ENCODE measurements at places on chromosomes 4 and X.

DNA sequence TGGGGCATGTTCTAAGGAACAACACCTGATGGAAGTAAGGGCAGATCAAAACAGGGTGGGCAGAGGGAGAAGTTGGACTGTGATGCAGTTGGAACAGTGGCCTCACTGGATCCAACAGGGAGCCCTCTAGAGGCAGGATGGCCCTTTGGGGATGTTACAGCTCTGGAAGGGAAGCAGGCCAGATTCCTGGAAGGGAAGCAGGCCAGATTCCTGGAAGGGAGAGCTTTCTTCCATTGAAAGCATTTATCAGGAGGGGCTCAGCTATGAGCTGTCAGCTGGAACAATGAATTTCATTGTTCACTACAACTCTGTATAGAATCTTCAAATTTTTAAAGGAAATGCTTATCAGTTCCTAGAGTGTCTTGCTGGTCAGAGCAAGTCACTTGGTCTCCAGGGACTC lies 17.7 kb downstream of the IL15 start:
- DNase-seq: peak; percentile 30

- DNase-seq: no peak
Measured at GRCh38 chrX:11540532-11541377, 125.0 kb downstream of the ARHGAP6 start.

DNA sequence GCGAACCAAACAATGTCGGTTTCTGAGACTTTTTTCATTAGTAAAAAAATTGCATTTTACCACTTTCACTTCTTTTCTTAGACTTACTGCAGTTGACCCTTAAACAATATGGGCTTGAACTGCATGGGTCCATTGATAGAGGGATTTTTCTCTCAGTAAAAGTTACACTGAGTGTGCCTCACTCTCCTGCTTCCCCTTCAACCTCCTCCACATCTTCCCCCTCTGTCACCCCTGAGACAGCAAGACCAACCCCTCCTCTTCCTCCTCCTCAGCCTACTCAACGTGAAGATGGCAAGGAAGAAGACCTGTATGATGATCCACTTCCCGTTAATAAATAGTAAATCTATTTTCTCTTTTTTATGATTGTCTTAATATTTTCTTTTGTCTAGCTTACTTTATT lies 43.4 kb downstream of the TEC start:
- no peak for DNase-seq

- DNase-seq: peak; percentile 40
Measured at GRCh38 chr4:2813446-2814405, 20.8 kb downstream of the SH3BP2 start.

- peak; percentile 66 for DNase-seq
Measured at GRCh38 chr4:7843831-7844593, 95.6 kb downstream of the AFAP1 start.

DNA sequence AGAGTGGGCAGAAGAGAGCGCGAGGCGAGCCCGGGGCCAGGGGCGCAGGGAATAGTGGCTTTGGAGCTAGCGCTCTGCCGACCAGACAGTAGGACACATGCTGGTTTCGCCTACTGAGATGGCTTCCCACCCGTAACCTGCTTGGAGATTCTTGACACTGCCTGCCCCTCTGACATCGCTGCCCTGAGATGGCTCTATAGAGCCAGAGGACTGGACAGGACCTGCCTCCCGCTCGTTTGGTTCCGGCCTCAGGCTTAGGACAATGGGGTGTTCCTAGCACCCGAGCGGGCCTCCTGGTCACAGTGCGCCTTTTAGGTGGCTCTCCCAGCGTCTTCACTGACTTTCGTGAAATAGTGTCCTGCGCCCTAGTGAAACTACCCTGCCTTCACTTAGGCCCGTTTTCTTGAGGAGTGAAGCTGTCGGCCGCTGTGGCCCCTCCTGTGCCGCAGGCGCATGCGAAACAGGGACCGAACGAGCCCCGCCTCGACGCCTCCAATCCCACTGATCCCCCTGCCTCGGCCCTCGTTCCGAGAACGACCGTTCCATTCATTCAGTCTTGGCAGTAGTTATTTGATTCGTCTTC lies 608 bp downstream of the TAF1 start:
- peak; percentile 16 for DNase-seq

GRCh38 chrX:7108030-7108429 lies 39.5 kb upstream of the STS start:
- DNase-seq: no peak

DNA sequence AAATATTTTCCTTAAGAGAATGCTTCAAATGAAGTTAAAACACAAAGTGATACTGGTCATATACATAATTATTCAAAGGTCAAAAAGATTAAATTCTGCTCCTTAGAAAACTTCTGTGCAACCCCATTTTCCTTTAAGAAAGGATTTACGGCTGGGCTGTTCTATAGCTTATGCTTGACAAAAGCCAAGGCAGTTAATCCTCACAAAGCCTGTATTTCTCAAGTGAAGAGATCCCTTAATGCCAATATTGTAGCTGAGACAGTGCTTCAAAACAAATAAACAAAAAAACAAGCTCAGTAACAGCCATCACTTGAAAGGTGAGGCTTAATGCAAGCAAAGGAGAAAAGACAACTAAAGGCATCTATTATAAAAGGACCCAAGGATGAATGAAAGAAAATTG lies 42.5 kb downstream of the BTC start:
- no peak for DNase-seq

DNA sequence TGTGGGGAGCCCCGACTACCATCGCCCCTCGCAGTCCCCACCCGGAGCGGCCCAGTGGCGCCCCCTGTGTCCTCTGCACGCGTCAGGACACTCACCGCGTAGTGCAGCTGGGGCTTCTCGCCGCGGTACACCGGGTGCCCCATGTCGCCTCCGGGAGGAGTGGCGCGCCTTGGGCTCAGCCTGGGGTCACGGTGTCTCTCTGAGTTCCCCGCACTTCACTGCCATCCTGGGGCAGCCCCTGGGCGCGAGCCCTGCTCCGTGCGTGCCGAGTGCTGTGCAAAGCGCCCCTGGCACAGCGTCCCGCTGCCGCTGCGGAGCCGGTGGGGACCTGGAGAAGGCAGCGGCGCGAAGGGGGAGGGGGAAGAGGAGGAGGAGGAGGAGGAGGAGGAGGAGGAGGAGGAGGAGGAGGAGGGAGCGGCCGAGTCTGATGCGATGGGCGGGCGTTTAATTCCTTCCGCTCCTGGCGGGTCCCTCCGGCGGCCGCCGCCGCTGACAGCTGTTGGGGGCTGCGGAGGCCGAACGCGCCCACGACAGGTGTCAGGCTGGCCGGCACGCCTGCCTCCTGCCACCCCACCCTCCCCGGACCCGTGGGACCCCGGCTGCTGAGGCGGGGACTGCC lies 134.3 kb downstream of the AMELX start:
- no peak for DNase-seq

GRCh38 chrX:49162620-49163019 lies at the start of gene MAGIX:
Gene MAGIX, plus strand, starts transcription at chrX:49162758. Its CDS starts 132 bp downstream, at chrX:49162890.
- no peak for DNase-seq

DNA sequence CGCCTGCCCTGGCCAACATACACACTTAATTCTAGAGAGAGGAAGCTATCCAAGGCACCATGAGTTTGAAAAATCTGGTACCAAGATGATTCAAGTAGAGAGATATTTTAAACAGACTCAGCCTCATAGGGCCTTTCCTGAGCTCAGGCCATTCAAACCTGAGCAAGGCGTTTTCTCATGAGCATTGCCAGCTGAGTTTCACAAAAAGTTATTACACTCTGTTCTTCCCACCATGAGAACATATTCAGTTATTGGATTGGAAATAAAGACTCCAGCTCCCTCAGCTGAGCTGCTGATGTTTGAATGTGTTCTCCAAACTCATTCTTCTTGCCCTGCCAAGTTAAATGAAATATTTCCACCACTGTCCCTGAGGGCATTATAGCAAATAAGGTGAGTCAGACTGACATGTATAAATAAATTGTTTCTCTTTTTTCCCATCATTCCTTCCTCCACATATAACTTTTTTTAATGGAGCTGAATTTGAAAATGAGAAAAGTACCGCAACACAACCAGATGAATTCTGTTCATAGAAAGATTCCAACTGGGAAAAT lies 429.6 kb downstream of the RAB28 start:
- DNase-seq: no peak

GRCh38 chr4:72525938-72526337 lies 43.1 kb downstream of the ADAMTS3 start:
- DNase-seq: no peak

DNA sequence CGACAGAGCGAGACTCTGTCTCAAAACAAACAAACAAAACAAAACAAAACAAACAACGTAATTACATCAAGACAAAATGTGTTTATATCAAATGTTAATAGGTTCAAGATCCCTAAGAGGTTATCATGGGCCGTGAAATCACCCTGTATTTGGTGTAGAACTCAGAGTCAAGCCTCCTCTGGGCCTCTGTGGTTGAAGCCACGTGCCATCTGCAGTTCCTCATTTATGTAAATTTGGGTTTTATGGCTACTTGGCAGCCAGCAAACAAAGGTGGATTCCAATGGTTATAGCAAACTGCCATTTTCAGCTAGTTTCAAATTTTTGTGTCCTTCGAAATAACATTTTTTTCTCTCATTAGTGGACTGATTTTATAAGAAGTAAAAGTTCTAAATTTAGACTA lies 16.4 kb downstream of the NSDHL start:
- DNase-seq: no peak

DNA sequence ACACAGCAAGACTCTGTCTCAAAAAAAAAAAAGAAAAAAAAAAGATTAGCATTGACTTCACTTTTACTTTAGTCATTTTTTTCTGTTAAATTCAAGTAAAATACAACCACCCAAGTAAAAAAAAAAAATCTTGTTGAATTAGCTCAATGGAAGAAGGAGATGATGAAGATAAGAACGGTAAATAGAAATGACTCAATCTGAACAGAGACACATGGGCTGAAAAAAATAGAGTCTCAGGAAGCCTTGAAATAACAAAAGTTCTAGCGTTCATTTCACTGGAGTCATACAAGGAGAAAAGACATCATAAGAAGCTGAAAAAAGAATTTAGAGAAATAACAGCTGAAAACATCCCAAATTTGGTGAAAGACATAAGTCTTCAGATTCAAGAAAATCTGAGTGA lies 75.5 kb downstream of the CASP3 start:
- no peak for DNase-seq

DNA sequence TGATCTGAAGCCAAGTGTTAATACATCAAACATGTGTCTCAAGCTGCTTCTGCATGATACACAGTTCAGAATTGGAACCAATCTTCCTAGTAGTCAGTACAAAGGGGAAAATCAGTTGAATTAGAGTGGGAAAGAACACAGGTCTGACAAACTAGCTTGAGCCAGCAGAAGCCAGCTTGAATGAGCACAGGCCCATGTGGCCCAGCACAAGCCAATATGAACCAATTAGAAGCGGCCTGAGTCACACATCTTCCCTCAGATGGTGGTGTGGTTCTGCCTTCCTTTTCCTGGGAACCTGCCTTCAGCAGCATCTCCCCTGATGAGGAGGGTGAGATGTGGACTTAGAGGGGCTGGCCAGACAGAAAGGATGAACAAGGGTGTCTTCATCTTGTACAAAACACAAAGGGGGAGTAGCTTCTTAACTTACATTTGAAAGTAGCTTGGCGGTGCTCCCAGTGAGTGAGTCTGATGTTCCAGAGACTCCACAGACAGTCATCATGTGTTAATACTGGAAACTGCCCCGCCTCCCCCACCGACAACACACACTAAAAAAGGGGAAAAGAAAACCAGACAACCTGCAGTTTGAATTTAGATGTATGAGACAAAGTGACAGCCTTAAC lies 72.0 kb downstream of the FRMPD4 start:
- peak; percentile 30 for DNase-seq

DNA sequence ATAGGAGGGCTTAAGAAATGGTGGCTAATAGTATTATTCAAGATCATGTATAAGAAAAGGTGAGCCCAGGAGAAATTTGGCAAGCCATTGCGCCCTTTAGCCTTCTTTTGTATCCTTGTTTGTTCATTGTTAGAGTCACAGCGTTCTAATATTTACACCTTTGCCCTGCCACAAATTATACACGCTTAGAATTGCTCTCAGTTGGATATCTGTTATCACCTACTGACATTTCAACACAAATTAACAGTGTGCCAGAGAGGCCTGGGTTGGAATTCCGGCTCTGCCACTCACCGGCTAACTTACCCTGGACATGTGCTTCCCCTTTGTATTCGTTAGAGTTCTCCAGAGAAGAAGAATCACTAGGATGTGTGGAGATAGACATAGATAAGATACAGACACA lies 148.7 kb upstream of the KIT start:
- DNase-seq: no peak

DNA sequence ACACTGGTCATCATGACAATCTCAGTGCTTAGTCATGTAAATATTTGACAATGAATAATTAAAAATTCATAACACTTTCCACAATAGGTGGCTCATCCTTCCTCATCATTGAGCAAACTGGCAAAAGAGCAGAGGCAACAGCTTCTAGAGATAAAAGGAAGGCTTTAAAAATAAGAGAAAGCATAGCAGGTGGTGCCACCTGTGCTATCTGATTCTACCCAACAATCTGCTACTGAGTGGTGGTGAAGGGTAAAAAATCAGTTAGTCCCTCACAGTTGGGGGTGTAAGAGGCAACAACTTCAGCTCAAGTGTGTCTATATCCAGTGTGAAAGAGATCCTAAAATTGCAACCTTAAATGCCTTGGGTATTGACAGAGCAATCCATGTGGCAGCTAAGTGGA lies 280.1 kb upstream of the PPARGC1A start:
- no peak for DNase-seq

DNA sequence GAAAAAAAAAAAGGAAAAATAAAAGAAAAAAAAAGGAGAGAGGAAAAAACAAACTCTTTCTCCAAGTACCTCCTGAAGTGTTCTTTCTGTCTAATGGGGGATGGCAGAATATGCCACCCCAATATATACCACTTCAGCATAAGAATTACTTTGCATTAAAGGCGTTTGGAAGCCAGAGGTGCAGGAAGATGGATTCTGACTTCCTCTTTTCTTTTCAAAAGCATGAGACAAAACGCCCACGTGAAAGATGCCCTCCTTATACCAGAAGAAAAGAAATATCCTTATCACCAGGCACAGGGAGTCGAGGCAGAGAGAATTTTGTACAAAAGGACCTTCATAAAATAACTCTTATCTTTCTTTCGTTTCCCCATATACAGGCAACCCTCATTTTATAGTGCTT lies 40.9 kb downstream of the COX18 start:
- DNase-seq: no peak

DNA sequence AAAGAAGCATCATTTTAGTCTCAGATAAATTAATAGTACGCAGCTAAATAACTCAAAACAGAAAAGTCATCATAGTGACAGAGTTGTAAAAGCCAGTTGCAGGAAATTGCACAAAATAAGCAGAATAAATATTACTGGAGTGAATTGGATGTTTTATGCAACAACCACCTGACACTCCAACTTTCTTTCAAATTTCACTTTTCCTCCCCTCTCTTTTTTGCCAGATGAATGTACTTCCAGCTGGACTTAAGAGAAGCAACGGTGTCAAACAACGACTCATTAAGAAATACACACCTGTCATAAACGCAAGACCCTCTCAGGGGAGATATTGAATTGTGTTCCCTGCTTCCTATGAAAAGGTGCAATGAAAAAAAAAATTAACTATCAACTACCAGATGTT lies 120.2 kb upstream of the HCCS start:
- no peak for DNase-seq

- no peak for DNase-seq
Measured at GRCh38 chr4:119581190-119581873, 47.3 kb downstream of the PDE5A start.

- peak; percentile 79 for DNase-seq
Measured at GRCh38 chrX:40922307-40922706, 162.9 kb upstream of the USP9X start.

GRCh38 chr4:10069075-10069642 lies 47.4 kb downstream of the WDR1 start:
- no peak for DNase-seq

Measured in RKO (cell line).